ENCODE measurements at places on chromosomes 4 and X.

DNA sequence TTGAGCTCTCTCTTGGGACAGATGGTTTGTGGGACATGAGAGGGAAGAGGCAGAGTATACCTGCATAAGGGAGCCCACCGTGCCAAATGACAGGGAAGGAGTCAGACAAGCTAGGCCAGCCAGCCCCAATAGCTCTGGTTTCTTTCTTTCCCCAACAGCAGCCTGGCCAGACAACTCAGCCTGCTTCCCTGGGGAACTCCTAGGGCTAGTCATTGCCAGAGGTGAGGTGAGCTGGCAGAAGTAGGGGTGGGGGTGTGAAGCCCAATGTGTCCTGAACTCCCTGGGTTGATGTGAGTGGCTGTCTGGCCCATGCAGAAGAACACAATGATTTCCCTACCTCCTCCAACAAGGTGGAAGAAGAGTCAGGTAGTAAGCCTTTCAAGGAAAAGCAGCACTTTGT lies 135.5 kb downstream of the AMMECR1 start:
- no peak for DNase-seq

DNA sequence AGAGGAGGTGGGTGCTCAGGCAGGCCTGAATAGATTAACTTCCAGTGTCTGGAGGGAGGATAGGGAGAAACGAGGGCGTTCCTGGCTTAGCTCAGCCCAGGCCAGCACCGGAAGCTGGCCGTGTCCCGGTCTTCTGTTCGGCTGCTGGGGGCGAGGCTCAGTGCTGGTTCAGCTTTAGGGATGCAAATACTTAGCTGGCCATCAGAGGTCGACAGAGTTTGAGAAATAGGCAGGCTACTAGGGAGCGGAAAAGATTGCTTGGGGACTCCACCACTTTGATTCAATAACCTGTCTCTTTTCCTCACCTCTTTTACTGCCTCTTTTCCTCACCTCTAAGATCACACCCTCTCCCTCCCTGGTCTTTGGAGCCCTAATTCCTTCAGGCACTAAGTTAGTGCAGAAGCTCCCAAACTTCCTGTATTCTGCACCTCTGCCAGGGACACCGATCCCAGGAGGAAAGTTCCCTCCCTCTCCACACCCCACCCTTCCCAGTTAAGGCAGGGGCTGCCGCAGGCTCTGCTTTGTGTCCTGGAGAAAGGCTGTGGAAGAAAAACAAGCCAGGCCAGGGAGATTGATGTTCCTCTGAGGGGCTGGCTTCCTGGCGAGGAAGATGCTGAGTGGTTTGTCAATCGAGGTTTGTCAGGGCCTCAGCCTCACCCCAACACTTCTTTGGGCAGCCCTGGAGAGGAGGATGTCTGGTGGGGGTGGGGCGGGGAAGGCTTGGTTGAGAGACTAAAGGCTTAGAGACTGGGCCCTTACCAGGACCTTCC lies 6.0 kb upstream of the EFNB1 start:
- no peak for DNase-seq

GRCh38 chr4:76251441-76252270 lies at the start of gene FAM47E:
TSS of gene FAM47E (plus strand) at chr4:76251721. CDS start at chr4:76251747, 26 bp downstream.
- DNase-seq = peak; percentile 24

- no peak for DNase-seq
Observed at GRCh38 chrX:123223409-123223808, 39.3 kb downstream of the GRIA3 start.

DNA sequence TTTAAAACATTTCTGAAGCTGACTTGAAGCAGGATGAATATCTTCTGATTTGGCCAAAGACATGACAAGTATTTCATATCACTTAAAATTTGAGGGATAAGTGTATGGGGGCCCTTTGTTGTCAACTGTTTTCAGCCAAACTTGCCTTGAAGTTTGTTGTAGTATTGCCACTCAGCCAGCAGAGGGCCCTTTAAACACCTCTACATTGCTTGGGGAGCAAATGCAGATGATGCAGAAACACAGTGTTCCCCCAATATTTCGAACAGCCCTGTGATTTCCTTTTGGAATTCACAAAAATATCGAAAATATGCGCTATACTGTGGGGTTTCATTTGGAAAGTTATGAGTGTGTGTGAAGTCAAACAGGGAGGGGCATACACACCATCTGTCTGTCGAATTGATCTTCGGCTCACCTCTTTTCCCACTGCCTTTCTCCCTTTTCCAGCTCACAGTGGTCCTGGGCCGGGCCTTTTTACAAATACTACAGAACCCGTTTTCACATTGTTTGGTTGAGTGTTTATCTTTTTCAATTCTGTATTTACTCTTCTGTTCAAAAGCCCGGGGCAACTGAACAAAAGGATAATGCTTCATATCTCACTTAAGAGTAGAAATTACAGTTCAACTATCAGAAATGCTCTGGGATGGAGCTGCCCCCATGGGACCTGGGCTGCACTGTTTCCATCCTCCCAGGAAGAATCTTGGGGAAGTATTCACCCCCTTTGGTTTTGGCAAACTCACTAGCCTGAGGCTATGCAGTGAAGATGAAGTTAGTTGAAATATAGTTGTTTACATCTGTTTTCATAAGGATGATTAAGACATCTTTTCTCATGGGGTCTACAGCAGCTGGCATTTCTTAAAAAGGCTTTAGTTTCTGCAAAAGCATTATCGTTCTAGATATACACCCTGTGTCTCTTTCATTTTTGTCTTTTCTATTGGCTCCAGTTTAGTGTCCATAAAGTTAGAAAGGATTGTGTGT lies 137.6 kb downstream of the EGF start:
- no peak for DNase-seq

Measured in activated B cell treated with CpG ODN at 0.5 μM for 24 hours (primary cell).